ENCODE measurements at places on chromosomes 13 and 19.
A peak's percentile ranks its signal among the peaks of the same experiment; 100 is the strongest.

- DNase-seq, result no peak
Measured at GRCh38 chr13:90926459-90926858, 421.0 kb upstream of the MIR17HG start.

DNA sequence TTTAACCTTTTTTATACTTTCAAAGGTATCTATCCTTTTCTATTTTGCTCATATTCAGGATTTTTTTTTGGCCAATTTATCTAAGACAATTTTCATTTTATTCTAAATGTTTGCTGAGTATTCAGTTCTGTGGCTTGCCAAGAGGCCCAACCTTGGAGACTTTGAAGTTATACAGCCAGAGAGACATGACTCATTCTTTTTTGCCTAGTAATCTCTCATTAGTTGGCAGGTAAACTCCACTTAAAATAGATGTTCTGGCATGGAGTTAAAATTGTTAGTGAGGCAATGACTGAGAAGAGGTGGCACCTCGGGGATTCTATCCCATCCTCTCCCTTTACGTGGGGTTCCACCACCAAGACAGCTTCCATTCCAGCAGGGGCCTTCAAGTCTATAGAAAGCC lies 213.8 kb downstream of the KCTD12 start:
- DNase-seq, result no peak

DNA sequence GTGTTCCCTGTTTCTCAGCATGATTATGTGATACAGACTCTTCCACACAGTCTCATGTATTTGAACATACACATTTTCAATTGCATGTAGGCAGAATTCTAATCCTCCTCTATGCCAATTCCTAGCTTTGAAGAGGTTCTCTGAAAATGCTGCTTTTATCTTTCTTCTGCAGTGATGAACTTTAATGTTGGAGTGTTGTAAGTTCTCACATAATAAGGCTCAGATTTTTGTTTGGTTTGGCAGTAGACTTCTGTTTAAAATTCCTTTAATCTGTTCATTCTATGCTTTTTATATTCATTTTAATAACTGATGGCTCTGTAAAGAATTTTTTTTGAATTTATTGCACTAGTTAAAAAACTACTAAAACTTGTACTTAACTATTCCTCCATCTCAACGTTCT lies 225.8 kb downstream of the GGACT start:
- DNase-seq, result no peak

DNA sequence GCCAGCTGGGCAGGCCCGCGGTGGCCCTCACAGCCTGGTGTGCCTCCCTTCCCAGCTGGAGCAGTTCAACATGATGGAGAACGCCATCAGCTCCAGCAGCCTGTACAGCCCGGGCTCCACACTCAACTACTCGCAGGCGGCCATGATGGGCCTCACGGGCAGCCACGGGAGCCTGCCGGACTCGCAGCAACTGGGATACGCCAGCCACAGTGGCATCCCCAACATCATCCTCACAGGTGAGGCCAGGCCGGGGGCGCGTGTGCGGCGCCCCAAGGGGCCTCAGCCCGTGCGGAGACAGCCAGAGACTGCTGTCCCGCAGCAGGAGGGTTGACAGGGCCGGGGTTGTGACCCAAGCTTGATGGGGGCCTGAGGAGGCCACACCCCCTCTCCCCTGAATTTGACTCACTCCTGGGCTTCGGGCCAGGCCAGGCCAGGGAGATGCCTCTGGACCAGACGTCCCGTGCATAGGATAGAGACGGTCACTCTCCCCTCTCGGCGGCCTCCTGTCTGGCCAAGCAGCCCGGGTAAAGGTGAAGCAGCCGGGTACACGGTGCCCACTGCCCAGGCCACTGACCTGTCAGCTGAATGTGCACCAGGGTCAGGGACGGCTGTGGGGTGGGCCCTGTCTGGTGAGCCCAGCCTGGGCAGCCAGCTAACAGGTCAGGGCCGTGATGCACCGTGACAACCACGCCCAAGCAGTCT lies 15.4 kb downstream of the COMP start:
- peak; percentile 80 for DNase-seq

- DNase-seq, result no peak
Measured at GRCh38 chr19:54551293-54551692, 22.3 kb upstream of the LILRA2 start.

DNA sequence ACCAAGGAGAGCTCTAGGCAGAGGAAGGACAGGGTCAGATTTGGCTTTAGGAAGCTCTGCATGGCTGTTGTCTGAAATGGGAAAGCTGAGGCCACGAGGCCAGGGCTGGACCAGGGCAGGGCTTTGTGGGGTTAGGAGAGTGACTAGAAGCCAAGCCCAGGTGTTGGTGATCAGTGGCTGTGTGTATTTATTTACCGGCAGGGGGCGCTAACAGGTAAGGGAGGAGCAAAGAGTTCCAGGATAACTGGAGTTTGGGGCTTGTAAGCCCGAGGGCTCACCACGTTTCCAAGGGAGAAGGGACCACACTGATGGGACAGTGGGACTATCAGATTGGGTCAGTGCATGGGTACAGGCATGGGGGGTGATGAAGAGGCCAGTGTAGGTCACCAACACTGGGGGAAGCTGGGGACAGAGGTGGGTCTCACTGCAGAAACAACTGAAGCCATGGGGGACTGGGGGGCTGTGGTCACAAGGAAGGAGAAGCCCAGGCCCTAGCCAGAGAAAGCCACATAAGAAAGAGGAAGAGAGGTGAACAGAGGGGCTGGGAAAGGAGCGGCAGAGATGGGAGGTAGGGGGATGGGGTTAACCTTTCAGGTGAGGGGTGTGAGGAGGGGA lies 3.9 kb downstream of the TMEM147 start:
- DNase-seq, result peak; percentile 37

- no peak for DNase-seq
Measured at GRCh38 chr19:13613447-13613846, 107.2 kb upstream of the CACNA1A start.
